IPS DF 6.9 (cell line): ENCODE measurements at places on chromosomes 11 and 22.

DNA sequence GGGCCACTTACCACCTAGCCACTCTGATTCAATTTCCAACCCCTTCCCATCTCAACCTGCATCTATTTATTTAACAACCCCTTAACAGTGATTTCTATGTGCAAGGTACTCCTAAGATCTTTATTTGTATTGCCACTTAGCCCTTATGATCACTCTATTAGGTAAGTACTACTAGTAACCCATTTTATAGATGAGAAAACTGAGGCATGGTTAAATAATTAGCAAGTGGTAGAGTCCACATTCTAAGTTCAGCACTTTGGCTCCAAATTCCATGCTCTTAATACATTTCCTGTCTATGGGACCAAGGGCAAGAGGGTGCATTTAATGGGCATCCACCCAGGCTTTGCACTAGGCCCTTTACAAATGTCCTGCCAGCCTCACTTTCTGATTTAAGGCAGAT lies 38.1 kb upstream of the CSNK2A3 start:
- no peak for DNase-seq

- DNase-seq = no peak
Measured at GRCh38 chr11:76152741-76153570, 53.3 kb downstream of the WNT11 start.

GRCh38 chr22:46346680-46347405 lies 11.3 kb downstream of the TRMU start:
- DNase-seq = no peak

- DNase-seq = no peak
Measured at GRCh38 chr11:104490182-104490581, 326.2 kb upstream of the PDGFD start.

- no peak for DNase-seq
Measured at GRCh38 chr11:14764179-14764578, 120.6 kb downstream of the PDE3B start.

GRCh38 chr11:101470881-101471520 lies 112.8 kb downstream of the TRPC6 start:
- no peak for DNase-seq
